Daoy (cell line): ENCODE measurements at places on chromosomes 7 and 10.

- peak; percentile 34 for DNase-seq
These were observed 228.9 kb upstream of the PITRM1 start for GRCh38 chr10:3401491-3401938.

DNA sequence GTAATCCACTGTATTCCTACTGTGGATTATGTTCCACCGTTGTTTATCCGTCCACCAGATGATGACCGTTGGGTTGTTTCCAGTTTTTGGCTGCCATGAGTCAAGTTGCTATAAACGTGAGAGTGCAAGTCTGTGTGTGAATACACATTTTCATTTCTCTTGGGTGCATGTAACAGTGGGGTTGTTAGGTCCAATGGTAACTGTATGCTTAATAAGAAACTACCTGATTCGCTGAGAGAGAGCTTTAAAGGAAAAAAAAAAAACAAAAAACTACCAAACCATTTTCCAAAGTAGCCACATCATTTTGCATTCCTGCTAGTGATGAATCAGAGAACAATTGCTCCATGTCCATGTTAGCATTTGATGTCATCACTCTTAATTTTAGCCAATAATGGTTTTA is 15.9 kb downstream of the UBN2 start:
- no peak for DNase-seq

DNA sequence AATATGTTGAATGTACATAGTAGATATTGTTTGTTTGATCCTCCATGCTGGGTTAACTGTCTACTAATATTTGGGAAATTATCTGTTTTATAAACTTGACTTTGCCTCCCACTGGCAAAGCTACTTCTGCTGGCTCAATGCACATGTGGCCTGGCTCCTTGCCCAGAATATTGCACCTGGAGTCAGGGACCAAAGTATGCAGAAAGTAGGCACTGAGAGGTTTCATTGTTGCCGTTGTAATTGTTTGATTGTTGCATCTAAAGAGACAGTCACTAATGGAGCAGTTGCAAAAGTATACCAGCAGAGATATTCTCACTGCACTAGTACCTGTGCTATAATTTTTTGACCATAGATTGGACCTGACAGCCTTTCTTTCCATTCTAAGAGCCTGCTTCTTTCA is 137.8 kb upstream of the CNTNAP2 start:
- DNase-seq = no peak

GRCh38 chr7:27782849-27783248 is 42.9 kb downstream of the TAX1BP1 start:
- no peak for DNase-seq

DNA sequence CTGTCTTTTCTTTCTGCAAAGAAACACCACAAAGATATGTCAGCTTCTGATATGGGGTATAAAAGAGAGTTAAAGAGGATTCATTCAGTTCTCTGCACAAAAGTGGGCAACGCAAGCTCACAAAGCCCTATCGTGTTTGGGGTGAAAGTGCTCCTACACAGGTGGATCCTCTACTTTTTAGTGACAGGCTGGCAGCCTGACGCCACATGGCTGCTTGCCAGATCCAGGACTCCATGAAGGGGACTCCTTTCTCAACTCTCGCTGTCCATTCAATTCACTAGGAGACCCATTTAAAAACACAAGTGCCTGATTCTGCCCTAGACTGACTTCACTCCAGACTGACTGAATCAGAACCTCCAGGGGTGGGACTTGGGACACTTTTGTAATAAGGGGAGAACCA is 8.0 kb downstream of the PARP12 start:
- DNase-seq = no peak

DNA sequence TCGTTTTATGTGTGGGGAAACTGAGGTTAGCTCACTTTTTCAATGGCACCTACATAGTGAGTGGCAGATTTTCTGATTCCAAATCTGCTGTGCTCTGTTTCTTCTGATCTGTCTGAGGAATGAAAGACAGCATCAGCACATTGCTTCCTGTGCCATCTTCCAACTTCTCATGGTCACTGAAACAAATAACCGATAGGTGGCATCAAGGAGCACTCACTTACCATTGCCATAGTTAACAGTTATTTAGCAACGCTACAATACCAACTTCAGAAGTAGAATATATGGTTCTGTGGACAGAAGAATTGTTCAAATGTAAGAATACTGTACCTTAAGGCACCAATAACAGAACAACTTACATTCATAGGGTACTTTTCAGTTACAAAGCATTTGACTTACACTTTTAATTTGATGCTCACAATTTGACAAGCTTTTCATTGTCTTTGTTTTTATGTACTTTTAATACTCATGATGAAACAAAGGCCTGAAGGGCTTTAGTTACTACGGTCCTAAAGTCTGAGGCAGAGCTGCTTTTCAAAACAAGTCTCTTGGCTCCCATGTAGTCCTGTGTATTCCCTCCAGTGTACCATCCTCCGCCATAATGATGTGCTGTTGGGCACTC is 228.9 kb upstream of the TCF7L2 start:
- peak; percentile 34 for DNase-seq

GRCh38 chr10:22657566-22658225 is 56.7 kb downstream of the PIP4K2A start:
- DNase-seq = no peak

GRCh38 chr10:98134117-98134430 is 383 bp upstream of the R3HCC1L start:
- no peak for DNase-seq

- no peak for DNase-seq
These were observed 28.1 kb upstream of the KIF5B start for GRCh38 chr10:32084185-32084851.

- DNase-seq = no peak
These were observed 372.9 kb upstream of the NFE2L3 start for GRCh38 chr7:25779002-25779546.

DNA sequence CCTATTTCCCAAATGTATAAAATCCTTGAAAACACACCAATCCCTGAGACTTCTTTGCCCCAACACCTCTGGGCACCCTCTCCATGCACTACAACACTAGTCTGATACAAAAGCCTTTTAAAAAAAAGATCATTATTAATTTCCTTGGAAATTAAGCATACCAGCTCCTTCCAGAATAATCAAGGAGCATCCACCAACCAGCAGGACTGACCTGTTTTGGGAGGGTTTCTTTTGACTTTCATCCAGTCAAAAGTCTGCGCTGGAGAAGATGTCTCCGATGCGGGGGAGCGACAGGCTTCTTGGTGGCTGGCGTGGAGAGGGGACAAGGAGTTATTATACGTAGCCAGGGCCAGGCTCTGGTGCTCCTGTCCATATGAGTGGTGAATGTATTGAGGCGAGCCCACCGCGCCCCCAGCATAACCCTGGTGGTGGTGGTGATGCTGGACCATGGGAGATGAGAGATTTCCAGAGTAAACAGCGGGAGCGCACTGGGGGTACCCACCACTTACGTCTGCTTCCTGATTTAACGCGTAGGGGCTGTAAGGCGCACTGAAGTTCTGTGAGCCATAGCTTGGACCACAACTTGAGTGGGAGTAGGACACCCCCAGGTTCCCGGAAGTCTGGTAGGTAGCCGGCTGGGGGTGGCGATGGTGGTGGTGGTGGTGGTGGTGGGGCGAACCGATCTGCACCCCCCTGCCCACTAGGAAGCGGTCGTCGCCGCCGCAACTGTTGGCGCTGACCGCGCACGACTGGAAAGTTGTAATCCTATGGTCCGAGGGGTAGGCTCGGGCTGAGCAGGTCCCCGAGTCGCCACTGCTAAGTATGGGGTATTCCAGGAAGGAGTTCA is 527 bp downstream of the HOXA1 start:
- DNase-seq = peak; percentile 62

- peak; percentile 28 for DNase-seq
These were observed 46.1 kb downstream of the MPP7 start for GRCh38 chr10:28256776-28257175.

GRCh38 chr10:116848944-116849247 is 403 bp upstream of the ENO4 start:
- DNase-seq = no peak

- no peak for DNase-seq
These were observed 43.3 kb upstream of the ECHDC3 start for GRCh38 chr10:11698691-11699549.

DNA sequence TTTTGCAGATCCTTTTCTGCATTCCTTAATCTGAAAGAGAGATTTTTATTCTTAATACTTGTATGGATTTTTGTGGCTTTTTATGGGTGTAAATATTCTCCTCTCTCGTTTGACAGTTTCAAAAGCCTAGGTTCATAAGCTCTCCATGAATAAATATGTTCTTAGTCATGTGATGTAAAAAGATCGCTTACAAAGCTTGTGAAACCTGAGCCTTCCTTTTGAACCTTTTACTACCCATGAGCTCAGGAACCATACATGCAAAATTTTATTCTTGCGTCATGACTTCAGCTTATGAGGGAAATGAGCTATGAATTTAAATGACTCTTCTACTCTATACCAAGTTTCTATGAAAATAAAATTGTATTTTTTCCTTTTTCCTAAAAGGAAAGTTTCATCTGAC is 98.7 kb downstream of the POLL start:
- DNase-seq = peak; percentile 3

DNA sequence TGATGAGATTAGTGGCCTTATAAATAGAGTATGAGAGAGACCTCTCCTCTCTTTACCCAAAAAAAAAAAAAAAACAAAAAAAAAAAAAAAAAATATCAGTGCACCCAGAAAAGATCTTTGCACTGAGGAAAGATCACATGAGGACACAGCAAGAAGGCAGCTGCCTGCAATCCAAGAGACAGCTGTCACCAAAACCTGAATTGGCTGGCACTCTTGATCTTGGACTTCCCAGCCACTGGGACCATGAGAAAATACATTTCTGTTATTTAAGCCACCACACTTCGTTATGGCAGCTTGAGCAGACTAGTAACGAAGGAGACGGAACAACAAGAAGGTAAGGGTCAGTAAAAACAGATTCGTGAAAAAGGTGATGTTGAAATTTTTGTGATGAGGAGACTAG is 47.0 kb downstream of the TMEM106B start:
- no peak for DNase-seq

DNA sequence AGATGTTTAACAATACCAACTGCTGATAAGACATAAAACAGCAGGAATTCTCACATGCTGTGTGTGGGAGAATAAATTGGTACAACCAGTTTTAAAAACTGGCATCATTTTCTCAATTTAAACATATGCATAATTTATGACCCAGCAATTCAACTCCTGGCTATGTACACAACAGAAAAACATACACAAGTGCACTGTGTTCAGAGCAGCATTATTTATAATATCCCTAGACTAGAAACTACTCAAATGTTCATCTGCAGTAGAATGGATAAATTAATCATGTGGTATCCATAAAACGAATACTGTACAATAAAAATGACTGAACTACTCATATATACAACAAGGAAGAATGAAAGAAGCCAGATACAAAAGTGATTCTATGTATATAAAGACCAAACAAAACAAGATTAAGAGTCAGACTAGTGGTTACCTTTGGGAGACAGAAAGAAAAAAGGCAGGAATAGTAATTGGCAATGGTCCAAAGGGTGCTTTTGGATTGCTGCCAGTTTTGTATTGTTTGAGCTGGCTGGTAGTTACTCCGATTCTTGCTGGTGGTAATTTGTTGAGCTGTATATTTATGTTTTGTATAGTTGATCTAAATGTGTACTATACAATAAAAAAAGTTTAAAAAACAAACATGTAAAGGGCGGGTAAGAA is 306.0 kb downstream of the TFEC start:
- DNase-seq = peak; percentile 35

- DNase-seq = no peak
These were observed 180.9 kb downstream of the JCAD start for GRCh38 chr10:29878492-29878891.

- no peak for DNase-seq
These were observed 44.4 kb downstream of the JAKMIP3 start for GRCh38 chr10:132110111-132110521.

GRCh38 chr7:78703391-78703790 is 750.1 kb downstream of the MAGI2 start:
- DNase-seq = no peak

- peak; percentile 10 for DNase-seq
These were observed 279.6 kb upstream of the HGF start for GRCh38 chr7:82049442-82049841.

DNA sequence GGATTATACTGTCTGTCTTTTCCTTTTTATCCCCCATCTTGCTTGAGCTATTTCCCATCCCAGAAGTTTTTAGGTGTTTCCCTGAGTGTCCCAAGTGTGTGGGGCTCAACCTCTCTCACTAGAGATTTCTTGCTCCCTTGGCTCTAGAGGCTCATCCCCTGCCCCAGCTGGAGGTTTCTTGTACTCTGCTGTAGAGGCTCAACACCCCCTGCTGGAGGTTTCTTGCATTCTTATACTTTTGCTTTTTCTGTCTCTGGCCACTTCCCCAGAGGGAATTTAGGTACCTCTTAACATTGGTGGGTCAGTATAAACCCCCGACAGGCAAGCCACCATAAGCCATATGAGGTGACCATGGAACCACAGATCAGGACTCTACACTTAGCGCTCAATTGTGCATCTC is 114.2 kb upstream of the FAM3C start:
- DNase-seq = no peak

DNA sequence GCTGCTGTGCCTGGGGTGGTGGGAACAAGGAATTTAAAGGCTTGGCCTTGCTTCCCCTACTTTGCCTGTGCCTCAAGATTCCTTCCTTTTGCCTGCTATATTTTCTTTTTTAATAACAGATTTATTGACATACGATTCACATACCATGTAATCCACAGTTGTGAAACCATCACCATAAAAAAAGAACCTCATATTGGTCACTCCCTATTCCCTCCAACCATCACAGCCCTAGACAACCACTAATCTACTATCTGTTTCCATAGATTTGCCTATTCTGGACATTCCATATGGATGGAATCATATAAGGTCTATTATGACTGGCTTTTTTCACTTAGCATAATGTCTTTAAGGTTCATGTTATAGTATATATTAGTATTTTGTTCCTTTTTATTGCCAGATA is 59.3 kb upstream of the TRIM8 start:
- DNase-seq = no peak

DNA sequence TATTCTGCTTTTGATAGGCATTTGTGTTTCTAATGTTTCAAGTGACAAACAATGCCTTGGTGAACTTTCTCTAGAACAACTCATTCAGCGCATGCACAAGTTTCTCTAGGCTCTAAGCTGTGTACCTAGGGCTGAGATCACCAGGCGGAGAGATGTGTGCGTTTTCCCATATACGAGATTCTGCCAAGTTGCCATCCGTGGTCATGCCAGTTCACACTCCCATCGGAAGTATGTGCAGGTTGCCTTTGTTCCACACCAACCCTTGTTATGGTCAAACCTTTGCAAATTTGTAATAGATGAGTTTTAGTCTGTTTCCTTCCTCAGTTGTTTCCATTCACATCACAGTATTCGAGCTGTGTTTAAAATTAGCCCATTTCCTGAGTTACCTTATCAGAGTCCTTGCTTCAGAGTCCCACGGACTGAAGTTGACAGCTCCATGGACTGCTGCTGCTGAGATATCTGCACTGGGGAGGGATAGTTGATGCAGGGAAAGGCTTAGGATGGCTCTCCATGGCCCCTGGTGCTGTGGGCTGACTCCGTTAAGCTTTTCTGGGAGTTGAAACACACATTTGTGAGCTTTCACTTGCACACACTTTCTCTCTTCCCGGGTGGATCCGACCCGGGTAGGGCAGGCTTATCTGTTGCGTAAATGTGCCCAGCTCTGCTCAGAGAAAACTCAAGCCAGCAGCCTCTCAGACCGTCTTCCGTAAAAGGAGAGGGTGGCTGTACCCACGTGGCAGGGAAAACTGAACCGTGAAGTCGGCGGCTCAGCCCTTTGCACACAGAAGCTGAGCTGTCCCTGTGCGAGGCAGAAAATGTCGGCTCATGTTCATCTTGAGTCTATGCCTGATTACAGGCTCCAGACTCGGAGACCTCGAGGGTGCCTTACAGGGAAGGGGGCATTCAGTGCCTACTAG is 49.4 kb downstream of the HK1 start:
- DNase-seq = no peak

- DNase-seq = no peak
These were observed 154.6 kb downstream of the FOXP2 start for GRCh38 chr7:114569220-114569619.
